ENCODE measurements at places on chromosomes 12 and 14.
A peak's percentile ranks its signal among the peaks of the same experiment; 100 is the strongest.

DNA sequence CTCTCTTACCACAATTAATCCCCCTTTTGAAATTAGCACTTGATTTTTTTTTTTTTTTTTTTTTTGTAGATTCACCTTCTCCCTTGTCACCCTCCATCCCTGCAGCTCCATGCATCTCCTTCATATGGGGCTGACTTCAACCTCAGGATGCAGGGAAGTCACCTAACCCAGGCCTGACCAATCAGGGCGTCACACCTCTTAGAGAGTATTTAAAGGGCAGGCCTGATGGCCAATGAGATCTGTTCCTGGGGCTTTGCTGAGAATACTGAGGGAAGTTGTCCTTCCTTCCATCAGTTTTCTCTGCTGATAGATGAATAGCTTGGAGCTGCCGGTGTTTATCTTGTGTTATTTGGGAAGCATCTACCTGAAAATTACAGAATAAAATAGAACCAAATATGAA is 1104.7 kb upstream of the TMEM132C start:
- no peak for DNase-seq

GRCh38 chr12:85831327-85831990 is 4.8 kb downstream of the RASSF9 start:
- no peak for DNase-seq

GRCh38 chr12:29581631-29582030 is 84.1 kb upstream of the OVCH1 start:
- no peak for DNase-seq

DNA sequence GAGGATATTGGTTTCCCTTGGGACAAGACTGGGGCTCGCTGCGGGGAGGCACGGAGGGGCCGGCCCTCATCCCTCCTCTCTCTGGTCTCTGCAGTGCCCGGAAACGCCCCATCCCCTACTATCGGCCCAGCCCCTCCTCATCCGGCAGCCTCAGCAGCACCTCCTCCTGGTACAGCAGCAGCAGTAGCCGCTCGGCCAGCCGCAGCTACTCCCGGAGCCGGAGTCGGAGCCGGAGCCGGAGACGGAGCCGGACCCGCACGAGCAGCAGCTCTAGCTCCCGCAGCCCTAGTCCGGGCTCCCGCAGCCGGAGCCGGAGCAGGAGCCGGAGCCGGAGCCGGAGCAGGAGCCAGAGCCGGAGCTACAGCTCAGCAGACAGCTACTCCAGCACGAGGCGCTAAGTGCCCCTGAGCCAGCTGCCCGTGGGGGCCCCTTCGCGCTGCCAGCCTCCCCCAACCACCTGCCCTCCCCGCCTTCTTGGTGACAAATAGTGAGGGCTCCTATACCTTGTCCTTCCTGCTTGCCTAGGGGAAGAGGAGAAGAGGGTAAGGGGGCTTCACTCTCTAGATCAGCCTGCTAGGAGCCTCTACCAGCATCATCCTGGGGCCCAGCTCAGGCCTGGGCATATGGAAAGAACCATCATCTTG is 22.2 kb upstream of the HSPB8 start:
- DNase-seq, result no peak

GRCh38 chr12:51970904-51971646 is 19.6 kb downstream of the ACVR1B start:
- peak; percentile 14 for DNase-seq

- no peak for DNase-seq
Observed at GRCh38 chr14:76777721-76778120, 16.5 kb downstream of the VASH1 start.

DNA sequence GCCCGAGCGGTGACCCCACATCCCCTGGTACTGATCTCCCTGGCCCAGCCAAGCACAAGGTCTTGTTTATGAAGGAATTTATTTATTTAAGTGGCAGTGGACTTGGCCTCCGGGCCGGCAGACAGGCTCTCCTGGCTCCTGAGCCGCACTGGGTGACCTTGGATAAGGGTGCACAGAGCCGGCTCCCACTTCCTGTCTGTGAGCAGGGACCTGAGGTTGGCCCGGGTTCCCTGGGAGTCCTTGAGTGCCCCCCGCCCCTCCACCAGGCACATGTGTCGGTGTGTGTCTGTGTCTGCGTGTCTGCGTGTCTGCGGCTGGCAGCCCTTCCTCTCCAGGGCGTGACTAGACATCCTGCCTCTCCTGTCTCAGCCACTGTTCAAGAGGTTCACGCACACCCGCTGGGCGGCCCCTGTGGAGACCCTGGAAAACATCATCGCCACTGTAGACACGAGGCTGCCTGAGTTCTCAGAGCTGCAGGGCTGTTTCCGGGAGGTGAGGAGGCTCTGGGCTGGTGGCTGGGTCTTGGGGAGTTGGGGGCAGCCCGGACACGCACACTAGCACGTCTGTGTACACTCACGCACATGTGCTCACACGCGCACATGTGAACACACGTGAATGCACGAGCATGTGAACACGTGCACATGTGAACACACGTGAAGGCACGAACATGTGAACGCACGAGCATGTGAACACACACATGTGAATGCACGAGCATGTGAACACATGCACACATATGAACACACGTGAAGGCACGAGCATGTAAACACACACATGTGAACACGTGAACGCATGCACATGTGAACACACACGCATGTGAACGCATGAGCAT is 9.3 kb downstream of the TNFAIP2 start:
- no peak for DNase-seq

DNA sequence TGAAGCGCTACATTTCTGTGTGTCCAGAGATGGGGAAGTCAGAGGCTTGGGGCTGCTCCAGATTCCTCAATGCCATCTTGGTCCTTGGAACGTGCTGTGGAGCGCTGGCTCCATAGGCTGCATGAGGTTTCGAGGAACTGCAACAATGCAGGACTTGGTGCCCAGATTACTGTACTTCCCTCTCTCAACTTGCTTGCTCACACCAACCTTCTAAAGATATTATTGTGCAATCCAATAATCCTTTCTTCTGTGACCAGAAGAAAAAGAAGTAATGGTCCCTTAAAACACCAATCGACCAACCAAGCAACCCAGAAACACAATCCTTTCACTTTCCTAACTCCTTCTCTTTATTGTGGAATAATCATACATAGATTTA is 3.7 kb downstream of the PRICKLE1 start:
- no peak for DNase-seq

GRCh38 chr14:33465846-33466700 is 484.8 kb downstream of the EGLN3 start:
- no peak for DNase-seq

DNA sequence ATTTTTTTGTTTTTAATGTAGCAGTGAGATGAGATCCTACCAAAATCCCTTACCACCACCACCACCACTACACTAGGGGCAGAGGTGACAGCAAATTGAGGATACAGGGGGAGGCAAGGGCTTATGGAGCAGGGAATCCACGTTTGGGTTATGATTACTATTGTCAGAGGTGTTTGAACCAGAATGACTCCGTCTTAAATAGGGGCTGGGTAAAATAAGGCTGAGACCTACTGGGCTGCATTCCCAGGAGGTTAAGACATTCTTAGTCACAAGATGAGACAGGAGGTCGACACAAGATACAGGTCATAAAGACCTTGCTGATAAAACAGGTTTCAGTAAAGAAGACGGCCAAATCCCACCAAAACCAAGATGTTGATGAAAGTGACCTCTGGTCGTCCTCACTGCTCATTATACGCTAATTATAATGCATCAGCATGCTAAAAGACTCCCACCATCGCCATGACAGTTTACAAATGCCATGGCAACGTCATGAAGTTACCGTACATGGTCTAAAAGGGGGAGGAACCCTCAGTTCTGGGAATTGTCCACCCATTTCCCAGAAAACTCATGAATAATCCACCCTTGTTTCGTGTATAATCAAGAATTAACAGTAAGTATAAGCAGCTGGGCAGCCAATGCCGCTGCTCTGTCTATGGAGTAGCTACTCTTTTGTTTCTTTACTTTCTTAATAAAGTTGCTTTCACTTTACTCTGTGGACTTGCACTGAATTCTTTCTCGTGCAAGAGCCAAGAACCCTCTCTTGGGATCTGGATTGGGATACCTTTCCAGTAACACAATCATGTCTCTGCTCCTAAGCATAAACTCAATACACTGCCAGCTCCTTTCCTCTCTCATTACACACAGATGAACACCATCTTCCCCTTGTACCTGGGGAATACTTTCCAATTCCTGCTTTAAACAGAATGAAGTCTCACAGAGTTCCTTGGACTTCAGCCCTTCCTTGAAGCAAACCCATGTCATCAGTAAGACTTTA is 16.7 kb upstream of the CRY1 start:
- DNase-seq, result no peak

- no peak for DNase-seq
Observed at GRCh38 chr12:111353603-111354295, 15.1 kb downstream of the PHETA1 start.

DNA sequence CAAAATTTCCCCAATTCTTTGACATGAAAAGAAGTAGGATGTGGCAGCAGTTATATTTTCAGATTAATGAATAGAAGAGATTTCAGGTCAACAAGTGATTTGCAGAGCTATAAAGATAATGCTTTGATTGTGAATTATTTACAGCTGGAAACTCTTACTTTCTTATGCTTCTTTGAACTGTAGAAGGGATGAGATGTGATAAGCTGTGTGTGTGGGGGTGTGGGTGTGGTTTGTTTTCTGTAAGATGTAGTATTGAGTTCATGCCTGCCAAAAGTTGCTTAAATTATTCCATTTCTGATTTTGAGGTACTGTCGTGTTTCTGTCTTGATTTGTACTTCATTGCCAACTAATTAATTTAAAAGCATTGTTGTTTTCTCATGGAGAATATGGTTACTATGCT is 22.7 kb downstream of the AEBP2 start:
- DNase-seq, result no peak

DNA sequence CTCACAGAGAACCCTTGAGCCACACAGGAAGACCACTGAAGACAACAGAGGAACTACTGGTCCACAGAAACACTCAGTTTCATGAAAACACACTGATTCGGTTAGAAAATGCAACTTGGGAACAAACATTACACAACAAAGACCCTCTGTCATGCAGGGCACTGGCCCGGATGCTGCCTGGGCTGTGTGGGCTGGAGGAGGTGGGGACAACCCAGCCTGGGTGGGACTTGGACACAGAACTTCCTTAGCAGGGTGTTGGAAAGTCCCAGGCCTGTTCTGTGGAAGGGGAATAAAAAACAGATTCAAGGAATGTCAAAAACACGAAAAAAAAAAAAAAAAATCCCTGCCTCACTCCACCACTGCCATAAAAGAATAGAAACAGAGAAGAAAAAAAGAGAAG is 181.0 kb downstream of the MON2 start:
- no peak for DNase-seq

DNA sequence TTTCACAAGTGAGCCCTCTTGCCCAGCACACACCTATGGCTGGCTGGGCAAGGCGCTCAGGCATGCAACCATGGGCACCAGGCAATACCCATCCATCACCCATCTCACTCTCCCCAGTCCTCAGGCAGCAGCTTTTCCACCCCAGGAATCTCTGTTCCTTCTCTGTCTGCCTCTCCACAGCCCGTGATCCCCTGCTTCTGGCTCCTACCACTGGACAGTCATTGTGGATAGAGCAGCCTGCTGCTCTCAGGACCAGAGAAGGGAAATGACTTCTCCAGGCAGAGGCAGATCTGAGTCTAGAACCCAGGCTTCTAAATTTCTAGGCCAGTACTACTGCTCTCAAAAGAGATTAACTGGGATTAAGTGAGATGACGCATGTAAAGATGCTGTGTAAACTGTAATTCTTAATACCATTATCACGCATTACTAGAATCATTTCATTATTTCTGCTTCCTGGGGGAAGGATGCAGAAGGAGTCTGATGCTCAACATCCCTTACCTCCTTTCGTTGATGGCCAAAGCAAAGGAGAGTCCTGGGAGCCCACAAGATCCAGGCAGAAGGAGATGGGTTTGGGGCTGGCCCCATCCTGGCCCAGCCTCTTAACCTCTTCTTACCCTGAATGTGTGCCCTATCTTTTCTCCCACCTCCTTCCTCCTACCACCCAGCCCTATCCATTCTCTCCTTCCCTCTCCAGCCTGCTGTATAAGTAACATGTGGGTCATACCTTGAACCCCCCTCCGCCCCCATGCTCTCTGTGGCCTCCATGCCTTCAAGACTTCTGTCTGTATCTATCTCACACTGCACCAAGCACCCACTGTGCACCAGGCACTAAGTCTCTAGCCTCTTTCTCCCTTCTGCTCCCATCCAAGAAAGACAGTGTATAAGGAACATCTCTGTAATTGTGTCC is 4.8 kb upstream of the AQP5 start:
- DNase-seq, result no peak

GRCh38 chr14:68682166-68683103 is 110.4 kb downstream of the ZFP36L1 start:
- peak; percentile 85 for DNase-seq

- no peak for DNase-seq
Observed at GRCh38 chr14:31426663-31427062, 6.3 kb upstream of the HEATR5A start.

- DNase-seq, result peak; percentile 52
Observed at GRCh38 chr14:98946940-98947339, 325.1 kb downstream of the BCL11B start.

DNA sequence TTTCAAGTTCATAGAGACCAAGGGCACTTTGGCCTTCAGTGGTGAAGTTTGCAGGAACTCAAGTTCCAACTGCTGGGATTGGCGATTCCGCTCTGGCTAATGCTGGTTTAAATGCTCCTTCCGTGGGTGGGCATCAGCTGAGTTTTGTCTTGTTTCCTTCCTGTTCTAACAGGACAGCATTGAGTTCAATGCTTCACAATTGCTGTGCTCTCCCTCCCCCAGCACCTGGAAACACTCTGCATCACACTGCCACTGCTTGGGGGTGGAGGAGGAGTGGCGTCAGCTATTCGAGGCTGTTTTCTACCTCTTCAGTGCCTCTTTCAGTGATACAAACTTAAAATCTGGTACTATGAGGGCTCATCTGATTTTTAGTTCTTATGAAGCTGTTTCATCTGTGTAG is 634.9 kb downstream of the FSCB start:
- no peak for DNase-seq

- peak; percentile 43 for DNase-seq
Observed at GRCh38 chr14:21014761-21015190, 10.1 kb downstream of the NDRG2 start.

DNA sequence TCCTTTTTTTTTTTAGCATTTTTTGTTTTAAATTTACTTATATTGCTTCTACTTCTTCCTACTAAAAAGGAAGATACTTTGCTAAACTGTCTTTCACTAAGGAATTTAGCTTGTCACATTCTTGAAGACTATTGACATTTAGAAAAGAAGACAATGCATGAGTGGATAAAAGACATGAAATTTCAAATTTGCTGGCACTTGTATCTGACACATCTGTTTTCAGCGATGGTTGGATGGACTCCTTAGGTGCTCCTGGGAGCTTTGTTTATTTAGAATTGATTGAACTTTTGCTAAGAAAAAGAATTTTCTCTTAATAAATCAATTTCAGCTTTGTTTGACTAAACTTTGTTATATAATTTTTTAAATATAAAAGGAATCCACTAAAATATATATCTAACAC is 3.3 kb upstream of the KERA start:
- no peak for DNase-seq

- no peak for DNase-seq
Observed at GRCh38 chr12:94597268-94597667, 53.1 kb downstream of the TMCC3 start.
